ENCODE measurements at places on chromosomes 12 and 14.
A peak's percentile ranks its signal among the peaks of the same experiment; 100 is the strongest.

GRCh38 chr12:55972911-55973598 is 823 bp upstream of the RAB5B start:
- no peaks in the 10 kb centered on the region for H3K27me3 ChIP-seq
- H3K4me3 ChIP-seq: peak overlapping the region; percentile 59
- peaks cover 6% of the 10 kb centered on the region for H3K36me3 ChIP-seq
- peak overlapping the region; percentile 89 for H3K27ac ChIP-seq
- no peak for DNase-seq

DNA sequence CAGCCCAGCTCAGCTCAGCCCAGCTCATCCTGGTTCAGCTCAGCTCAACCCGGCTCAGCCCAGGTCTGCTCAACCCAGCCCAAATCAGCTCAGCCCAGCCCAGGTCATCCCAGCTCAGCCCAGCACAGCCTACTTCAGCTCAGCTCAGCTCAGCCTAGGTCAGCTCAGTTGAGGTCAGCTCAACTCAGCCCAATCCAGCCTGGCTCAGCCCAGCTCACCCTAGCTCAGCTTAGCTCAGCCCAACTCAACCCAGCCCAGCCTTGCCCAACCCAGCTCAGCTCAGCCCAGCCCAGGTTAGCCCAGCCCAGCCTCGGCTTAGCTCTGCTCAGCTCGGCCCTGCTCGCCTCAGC is 332.3 kb downstream of the TMEM121 start:
- H3K4me1 ChIP-seq: no peaks in the 10 kb centered on the region
- H3K36me3 ChIP-seq: no peaks in the 10 kb centered on the region
- H3K27ac ChIP-seq: no peak overlapping the region
- H3K27me3 ChIP-seq: peaks cover 9% of the 10 kb centered on the region
- peak; percentile 34 for DNase-seq

DNA sequence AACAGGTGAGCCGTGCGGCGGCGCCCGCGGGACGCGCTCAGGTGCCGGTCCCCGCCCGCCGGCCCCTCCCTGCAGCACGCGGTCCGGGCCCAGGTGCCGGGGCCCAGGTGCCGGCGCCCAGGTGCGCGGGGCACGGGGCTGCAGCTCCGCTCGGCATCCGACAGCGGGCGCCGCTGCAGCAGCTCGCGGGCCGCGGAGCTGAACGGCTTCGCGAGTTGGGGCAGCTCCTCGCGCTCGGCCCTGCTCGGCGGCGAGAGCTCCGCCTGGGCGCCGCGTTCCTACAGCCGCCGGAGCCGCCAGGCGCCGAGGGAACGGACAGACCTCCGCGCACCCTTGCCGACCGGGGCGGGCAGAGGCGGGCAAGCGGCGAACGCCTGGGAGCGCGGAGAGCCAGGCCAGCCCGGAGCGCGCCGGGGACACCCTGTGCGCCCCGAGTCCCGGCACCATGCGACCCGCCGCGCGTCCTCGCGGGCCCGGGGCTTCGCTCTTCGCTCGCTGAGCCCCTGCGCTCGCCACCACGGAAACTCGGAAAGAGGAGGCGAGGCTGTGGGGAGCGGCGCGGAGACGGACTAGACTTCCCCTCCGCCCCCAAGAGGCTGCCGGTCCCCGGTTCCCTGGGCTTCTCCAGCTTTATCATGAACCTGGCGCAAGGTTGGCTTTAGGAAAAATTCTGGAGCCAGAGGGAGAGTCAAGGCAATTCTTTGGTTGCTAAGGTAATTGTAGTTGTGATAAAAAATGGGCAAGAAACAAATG is at the start of gene RGS6:
TSS of gene RGS6 (plus strand) at position 201 of the 753 bp plus-strand sequence.
- no peaks in the 10 kb centered on the region for H3K36me3 ChIP-seq
- H3K27me3 ChIP-seq: peaks cover 46% of the 10 kb centered on the region
- H3K27ac ChIP-seq: no peak within 1 kb of the TSS
- peaks cover 15% of the 10 kb centered on the region for H3K4me1 ChIP-seq
- peak; percentile 56 for DNase-seq
- peak within 1 kb of the TSS; percentile 49 for H3K4me3 ChIP-seq

GRCh38 chr12:97127061-97127460 is 220.0 kb downstream of the NEDD1 start:
- H3K27ac ChIP-seq: no peak overlapping the region
- H3K27me3 ChIP-seq: no peaks in the 10 kb centered on the region
- no peak overlapping the region for H3K4me3 ChIP-seq
- H3K4me1 ChIP-seq: no peaks in the 10 kb centered on the region
- DNase-seq: no peak
- H3K36me3 ChIP-seq: no peaks in the 10 kb centered on the region

GRCh38 chr12:97323154-97323553 is 139.4 kb upstream of the RMST start:
- no peaks in the 10 kb centered on the region for H3K4me1 ChIP-seq
- no peak overlapping the region for H3K4me3 ChIP-seq
- no peaks in the 10 kb centered on the region for H3K27me3 ChIP-seq
- H3K27ac ChIP-seq: no peak overlapping the region
- no peak for DNase-seq
- H3K36me3 ChIP-seq: no peaks in the 10 kb centered on the region

DNA sequence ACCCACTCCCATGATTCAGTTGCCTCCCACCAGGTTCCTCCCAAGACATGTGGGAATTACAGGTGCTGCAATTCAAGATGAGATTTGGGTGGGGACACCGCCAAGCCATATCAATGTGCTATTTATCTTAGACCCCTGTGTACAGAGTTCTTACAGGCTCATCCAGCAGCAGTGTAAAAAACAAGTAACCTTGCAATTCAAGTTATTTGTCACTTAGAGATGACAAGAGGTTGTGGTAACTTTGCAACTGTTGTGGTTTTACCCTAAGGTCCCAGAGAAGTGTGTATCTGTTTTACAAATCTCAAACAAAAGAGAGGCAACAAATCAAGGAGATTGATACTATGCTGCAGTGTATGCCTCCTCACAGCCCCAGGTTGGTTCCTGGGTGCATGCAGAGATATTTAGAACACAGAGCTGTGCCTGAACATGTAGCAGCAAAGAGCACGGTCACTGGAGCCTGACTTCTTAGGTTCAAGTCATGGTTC is 11.5 kb upstream of the HELB start:
- H3K27me3 ChIP-seq: no peaks in the 10 kb centered on the region
- no peaks in the 10 kb centered on the region for H3K36me3 ChIP-seq
- no peak for DNase-seq
- H3K4me3 ChIP-seq: no peak overlapping the region
- no peaks in the 10 kb centered on the region for H3K4me1 ChIP-seq

DNA sequence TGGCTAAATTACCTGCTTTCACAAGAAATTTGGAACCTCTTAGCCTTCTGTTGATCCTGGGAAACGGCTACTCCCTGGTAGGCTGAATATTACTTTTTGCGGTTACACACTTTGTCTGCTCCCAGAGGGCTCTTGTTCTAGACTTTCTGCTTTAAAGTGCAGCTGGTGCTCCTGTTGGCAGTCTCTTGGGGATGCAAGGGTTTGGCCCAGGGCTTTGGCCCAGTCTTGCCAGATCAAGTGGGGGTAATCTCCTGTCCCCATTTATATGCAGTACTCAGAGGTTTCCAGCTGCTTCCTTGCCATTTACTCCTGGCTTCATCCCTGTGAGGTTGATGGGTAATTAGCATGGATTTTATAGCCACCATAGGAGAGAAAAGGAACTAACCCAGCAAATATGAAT is 558.2 kb upstream of the MIS18BP1 start:
- no peaks in the 10 kb centered on the region for H3K27me3 ChIP-seq
- no peak overlapping the region for H3K4me3 ChIP-seq
- DNase-seq: no peak
- H3K36me3 ChIP-seq: no peaks in the 10 kb centered on the region
- no peak overlapping the region for H3K27ac ChIP-seq

DNA sequence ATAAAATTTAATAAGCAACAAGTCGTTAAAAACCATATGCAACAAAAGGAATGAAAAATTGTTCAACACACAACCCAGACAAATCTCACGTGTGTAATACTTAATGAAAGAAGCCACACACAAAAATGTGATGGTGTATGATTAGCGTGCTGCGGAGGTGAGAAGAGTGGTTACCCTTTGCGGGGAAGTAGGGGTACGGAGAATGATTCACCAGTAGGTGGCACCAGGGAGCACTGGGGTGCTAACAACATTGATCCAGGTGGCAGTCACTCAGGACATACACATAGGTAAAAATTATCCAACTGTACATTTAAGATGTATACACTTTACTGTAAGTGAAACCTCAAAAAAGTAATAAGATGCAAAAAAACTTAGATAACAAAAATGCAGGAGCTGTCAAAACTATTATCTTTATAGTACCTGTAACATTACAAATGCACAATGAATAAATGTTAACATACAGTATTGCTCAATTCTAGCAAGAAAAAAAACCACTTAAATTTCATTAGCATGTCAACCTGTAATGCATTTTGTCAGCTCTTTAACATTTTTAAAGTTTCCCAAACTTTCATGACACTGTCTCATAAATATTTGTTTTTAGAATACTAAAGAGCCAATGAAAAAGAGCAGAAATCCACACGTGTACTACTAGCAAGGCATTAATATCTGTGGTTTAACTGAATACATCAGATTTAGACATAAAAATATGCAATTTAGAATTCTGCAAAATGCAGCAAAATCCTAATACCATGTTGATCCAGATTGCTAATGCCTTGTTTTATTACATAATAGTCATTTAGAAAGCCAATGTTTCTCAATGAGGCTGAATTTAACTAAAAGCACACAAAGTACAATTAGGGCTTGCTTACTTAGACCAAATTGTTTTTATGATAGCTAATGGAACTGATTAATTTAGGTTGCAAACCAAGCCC is 46.7 kb downstream of the TMCC3 start:
- H3K27ac ChIP-seq: no peak overlapping the region
- no peak overlapping the region for H3K4me3 ChIP-seq
- no peaks in the 10 kb centered on the region for H3K27me3 ChIP-seq
- no peaks in the 10 kb centered on the region for H3K36me3 ChIP-seq
- peaks cover 7% of the 10 kb centered on the region for H3K4me1 ChIP-seq

- no peaks in the 10 kb centered on the region for H3K4me1 ChIP-seq
- H3K36me3 ChIP-seq: no peaks in the 10 kb centered on the region
- no peak overlapping the region for H3K4me3 ChIP-seq
- no peaks in the 10 kb centered on the region for H3K27me3 ChIP-seq
These were observed 1353.0 kb upstream of the SEL1L start for GRCh38 chr14:82886670-82887069.

GRCh38 chr12:94769047-94769420 is 118.7 kb upstream of the TMCC3 start:
- H3K36me3 ChIP-seq: no peaks in the 10 kb centered on the region
- no peaks in the 10 kb centered on the region for H3K4me1 ChIP-seq
- no peaks in the 10 kb centered on the region for H3K27me3 ChIP-seq

GRCh38 chr14:79668951-79669350 is 542.4 kb downstream of the DIO2 start:
- H3K27me3 ChIP-seq: no peaks in the 10 kb centered on the region
- DNase-seq: no peak
- H3K4me3 ChIP-seq: no peak overlapping the region
- H3K27ac ChIP-seq: no peak overlapping the region

DNA sequence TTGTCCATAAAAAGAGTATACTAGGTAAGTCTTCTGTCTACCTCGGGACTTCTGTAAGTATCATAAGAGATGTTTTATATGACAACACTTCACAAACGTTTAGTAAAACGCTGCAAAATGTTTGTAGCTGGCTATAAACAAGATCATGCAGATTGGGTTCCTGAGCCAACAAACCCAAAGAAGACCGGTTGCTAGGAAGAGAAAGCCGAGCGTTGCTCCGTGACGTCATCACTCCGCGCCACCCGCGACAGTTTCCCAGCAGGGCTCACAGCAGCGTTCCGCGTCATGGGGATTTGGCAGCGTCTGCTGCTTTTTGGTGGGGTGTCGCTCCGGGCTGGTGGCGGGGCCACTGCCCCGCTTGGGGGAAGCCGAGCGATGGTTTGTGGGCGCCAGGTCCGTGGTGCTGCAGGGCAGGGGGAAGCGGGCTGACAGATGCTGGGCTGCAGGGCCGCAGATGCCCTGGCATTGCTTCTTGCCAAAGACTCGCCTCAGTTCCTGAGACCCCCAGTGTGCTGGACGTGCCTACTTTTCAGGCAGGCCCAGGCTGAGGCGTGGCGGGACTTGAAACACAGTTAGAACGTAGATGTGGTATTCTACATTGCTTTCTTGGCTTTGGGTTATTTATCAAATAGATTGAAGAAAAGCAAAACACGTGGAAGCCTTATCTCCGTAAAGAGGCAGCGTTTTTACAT is at the start of gene NUBPL:
TSS of gene NUBPL (plus strand) at position 250 of the 692 bp plus-strand sequence. CDS start at position 286, 36 bp downstream.
- H3K4me1 ChIP-seq: peaks cover 6% of the 10 kb centered on the region
- H3K4me3 ChIP-seq: peak within 1 kb of the TSS; percentile 71
- DNase-seq: peak; percentile 97

DNA sequence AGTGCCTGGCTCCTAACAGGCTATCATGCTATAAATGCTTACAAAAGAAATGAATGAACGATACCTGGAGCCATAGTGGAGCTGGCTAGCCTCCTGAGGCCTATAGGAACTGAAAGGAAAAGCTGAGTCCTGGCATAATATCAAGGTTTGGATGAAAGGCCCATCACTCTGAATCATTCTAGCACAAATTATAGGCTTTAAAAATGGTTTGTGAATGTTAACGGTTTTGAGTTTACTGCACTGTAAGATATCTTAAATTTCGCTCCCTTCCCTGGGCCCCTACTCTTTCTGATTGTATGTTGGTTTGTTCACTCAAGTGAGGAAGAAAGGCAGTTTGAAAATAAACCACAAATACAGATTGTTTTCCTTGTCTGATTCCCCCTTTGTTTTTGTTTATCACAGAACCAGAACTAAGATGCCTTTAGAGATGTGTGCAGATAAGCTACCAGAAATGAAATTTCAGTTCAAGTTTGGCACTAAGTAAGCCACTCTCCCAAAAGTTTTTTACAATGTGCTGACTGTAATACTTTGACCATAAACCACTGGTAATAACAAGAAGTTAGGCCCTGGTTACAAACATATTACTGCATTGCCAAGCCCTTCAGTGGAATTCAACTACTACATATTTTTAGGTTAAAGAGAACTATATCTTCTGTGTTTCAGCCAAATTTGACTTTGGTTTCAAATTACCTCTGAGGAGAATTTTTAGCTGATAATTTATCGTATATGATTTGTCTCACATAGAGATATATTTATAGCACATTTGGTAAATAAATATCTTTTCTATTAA is 89.5 kb downstream of the ALX1 start:
- DNase-seq: no peak
- H3K27ac ChIP-seq: no peak overlapping the region
- H3K4me1 ChIP-seq: no peaks in the 10 kb centered on the region
- H3K27me3 ChIP-seq: no peaks in the 10 kb centered on the region
- H3K36me3 ChIP-seq: no peaks in the 10 kb centered on the region

GRCh38 chr12:82015623-82016347 is 256.6 kb upstream of the PPFIA2 start:
- no peak overlapping the region for H3K27ac ChIP-seq
- no peaks in the 10 kb centered on the region for H3K27me3 ChIP-seq
- no peak overlapping the region for H3K4me3 ChIP-seq
- H3K36me3 ChIP-seq: no peaks in the 10 kb centered on the region

DNA sequence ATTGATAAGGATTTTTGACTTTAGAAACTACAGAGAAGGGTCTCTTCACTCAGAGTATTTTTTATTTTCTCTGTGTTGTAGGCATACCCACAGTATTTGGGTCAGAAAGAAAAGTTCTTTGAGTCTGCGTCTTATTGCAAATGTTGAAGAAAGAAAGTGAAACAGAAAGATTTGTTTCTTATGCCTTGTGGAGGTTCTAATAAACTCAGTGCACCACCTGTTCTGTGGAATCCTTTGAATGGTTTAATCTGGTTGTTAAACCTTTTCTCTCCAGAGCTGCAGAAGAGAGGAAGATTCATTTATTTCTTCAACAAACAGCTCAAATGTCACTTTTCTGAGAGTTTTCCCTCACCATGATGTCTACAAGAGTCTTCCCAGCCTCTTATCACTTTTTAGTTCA is 146.6 kb upstream of the PLEKHG7 start:
- no peaks in the 10 kb centered on the region for H3K36me3 ChIP-seq
- H3K27me3 ChIP-seq: no peaks in the 10 kb centered on the region
- H3K4me1 ChIP-seq: peaks cover 18% of the 10 kb centered on the region
- no peak for DNase-seq
- H3K27ac ChIP-seq: no peak overlapping the region

All from lower lobe of right lung (tissue), 2 donors.